ENCODE measurements at places on chromosomes 7 and 10. TPM values are rescaled to one million over a fixed set of nuclear protein-coding genes. Genes with fewer than 3 reads are reported as not detected.
A peak's percentile ranks its signal among the peaks of the same experiment; 100 is the strongest.

Gene ITGA8
- total RNA-seq: 22.5 TPM

Gene LIPN
- total RNA-seq: 0.19 TPM

Gene NEUROG3
- total RNA-seq: not detected

Gene SMO
- 10.1 TPM for total RNA-seq

Gene ITIH5
- 3.2 TPM for total RNA-seq

- no peaks in the 10 kb centered on the region for H3K27me3 ChIP-seq
- no peaks in the 10 kb centered on the region for H3K36me3 ChIP-seq
- H3K27ac ChIP-seq: peak overlapping the region; percentile 71
- H3K4me3 ChIP-seq: no peak overlapping the region
Observed at GRCh38 chr10:50552771-50553535, 70.8 kb downstream of the SGMS1 start.

DNA sequence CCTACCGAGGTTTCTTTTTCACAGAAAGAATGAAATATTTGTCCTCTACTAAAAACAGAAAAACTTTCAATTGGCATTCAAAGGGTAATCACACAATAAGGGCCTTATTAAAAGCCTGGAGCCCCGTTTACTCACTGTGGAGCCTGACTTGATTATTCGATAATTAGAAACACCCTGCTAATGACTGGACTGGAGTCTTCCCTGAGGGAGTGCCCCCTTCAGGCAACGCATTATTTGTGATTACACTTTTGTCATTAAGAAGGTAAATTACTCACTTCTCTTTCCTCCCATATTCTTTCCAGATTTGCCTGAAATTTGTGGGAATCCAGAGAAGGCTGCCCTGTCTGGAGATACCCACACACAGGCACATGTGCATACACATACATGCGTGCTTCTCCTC, 444.2 kb upstream of the NPVF start:
- H3K36me3 ChIP-seq: no peaks in the 10 kb centered on the region
- H3K27me3 ChIP-seq: no peaks in the 10 kb centered on the region
- no peak for DNase-seq
- peak overlapping the region; percentile 10 for H3K27ac ChIP-seq
- H3K4me3 ChIP-seq: no peak overlapping the region

- peak overlapping the region; percentile 91 for H3K27ac ChIP-seq
- DNase-seq: no peak
- H3K4me1 ChIP-seq: peaks cover 34% of the 10 kb centered on the region
- no peaks in the 10 kb centered on the region for H3K27me3 ChIP-seq
Observed at GRCh38 chr10:99711129-99711719, 20.7 kb downstream of the COX15 start.

- H3K4me1 ChIP-seq: no peaks in the 10 kb centered on the region
- H3K4me3 ChIP-seq: no peak overlapping the region
- no peak overlapping the region for H3K27ac ChIP-seq
- no peaks in the 10 kb centered on the region for H3K36me3 ChIP-seq
- DNase-seq: no peak
Observed at GRCh38 chr10:132100091-132100481, 34.3 kb downstream of the JAKMIP3 start.

GRCh38 chr10:124367414-124367813, 51.3 kb downstream of the OAT start:
- no peaks in the 10 kb centered on the region for H3K27me3 ChIP-seq
- DNase-seq: no peak
- peaks cover 6% of the 10 kb centered on the region for H3K4me1 ChIP-seq

DNA sequence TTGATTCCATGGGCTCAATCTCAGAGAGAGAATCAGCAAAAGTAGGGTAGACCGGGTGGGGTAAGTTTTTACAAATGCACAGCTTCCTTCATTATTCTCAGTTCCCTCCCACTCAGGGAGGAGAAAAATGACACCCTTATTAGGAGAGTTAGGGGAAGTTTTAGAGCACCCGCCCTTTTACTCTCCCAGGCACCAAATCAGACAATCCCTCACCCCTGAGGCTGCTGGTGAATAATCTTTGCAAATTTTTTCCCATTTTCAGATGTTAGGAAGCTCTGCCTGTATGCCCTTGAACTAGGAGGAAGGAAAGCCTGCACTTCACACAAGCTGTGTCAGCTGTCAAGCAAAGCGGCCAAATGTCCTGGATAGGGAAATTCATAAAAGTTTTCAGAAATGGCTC, 834.9 kb downstream of the GRID1 start:
- no peak overlapping the region for H3K4me3 ChIP-seq
- no peaks in the 10 kb centered on the region for H3K4me1 ChIP-seq
- H3K27me3 ChIP-seq: no peaks in the 10 kb centered on the region
- H3K27ac ChIP-seq: no peak overlapping the region
- no peaks in the 10 kb centered on the region for H3K36me3 ChIP-seq

- H3K4me3 ChIP-seq: no peak overlapping the region
- H3K27ac ChIP-seq: no peak overlapping the region
- no peaks in the 10 kb centered on the region for H3K36me3 ChIP-seq
- H3K27me3 ChIP-seq: no peaks in the 10 kb centered on the region
- DNase-seq: no peak
- peaks cover 3% of the 10 kb centered on the region for H3K4me1 ChIP-seq
Observed at GRCh38 chr7:158494162-158494586, 93.4 kb downstream of the PTPRN2 start.

- H3K27me3 ChIP-seq: peaks cover 15% of the 10 kb centered on the region
- H3K27ac ChIP-seq: no peak overlapping the region
- H3K4me1 ChIP-seq: no peaks in the 10 kb centered on the region
- DNase-seq: no peak
Observed at GRCh38 chr10:1475771-1476454, 261.4 kb downstream of the ADARB2 start.

GRCh38 chr7:27527348-27527714, 135.4 kb downstream of the HIBADH start:
- DNase-seq: no peak
- H3K4me3 ChIP-seq: no peak overlapping the region
- no peaks in the 10 kb centered on the region for H3K36me3 ChIP-seq
- H3K27me3 ChIP-seq: no peaks in the 10 kb centered on the region
- no peak overlapping the region for H3K27ac ChIP-seq

DNA sequence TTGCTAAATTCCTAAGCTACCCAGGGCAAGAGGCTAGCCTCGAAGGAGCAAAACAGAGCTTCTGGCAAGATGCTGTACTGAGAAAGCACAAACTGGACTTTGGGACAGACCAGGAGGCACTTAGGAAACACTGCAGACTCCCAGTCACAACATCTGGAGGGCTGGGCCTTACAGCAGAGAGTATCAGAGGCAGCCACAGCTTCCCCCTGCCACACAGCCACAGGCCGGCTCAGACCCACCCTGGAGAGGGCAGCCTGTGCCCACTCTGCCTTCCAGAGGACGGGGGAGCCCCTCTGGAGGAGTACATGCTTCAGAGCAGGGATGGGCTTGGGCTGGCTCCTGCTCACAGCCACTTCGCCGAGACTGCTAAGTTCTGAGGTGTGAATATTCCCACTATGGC, 17.4 kb downstream of the ESYT2 start:
- peaks cover 35% of the 10 kb centered on the region for H3K4me1 ChIP-seq
- H3K27me3 ChIP-seq: no peaks in the 10 kb centered on the region
- no peak overlapping the region for H3K4me3 ChIP-seq
- no peaks in the 10 kb centered on the region for H3K36me3 ChIP-seq

DNA sequence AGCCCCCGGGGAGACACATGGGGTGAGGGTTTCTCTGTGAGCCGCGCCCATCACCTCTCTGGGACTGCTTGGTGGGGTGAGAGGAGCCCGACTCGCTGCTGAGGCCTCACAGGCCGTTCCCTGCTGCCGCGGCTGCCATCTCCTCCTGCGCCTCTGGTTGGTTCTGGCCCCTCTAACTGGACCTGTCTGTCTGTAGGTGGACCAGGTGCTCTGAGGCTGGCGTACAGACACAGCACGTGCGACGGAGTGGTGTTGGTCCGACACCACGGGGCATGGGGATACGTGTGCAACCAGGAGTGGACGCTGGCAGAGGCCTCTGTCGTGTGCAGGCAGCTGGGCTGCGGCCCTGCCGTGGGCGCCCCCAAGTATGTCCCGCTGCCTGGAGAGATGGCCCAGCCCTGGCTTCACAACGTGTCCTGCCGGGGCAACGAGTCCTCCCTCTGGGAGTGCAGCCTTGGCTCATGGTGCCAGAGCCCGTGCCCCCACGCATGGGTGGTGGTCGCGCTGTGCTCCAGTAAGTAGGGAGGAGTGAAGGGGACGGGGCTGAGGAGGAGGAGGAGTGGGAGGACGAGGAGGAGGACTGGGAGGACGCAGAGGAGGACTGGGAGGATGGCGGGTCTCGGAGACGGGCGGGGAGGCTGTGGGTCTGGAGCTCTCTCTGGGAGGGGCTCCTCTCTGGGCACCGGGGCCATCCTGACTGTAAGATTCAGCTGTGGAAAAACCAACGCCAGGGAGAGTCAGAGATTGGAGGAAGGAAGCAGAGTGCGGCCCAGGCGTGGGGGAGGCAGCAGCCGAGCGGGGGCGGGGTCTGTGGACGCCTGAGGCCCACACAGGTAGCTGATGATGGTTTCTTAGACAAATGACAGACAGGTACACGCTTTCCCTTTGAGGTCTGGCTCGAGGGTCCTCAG, 2.6 kb downstream of the SCART1 start:
- H3K4me3 ChIP-seq: no peak overlapping the region
- peaks cover 5% of the 10 kb centered on the region for H3K36me3 ChIP-seq
- DNase-seq: no peak
- H3K4me1 ChIP-seq: no peaks in the 10 kb centered on the region
- no peaks in the 10 kb centered on the region for H3K27me3 ChIP-seq

GRCh38 chr10:19595212-19595845, 220.9 kb upstream of the PLXDC2 start:
- no peak overlapping the region for H3K27ac ChIP-seq
- H3K4me3 ChIP-seq: no peak overlapping the region
- no peaks in the 10 kb centered on the region for H3K36me3 ChIP-seq
- H3K27me3 ChIP-seq: no peaks in the 10 kb centered on the region
- H3K4me1 ChIP-seq: no peaks in the 10 kb centered on the region

- H3K4me1 ChIP-seq: no peaks in the 10 kb centered on the region
- H3K27me3 ChIP-seq: no peaks in the 10 kb centered on the region
- DNase-seq: no peak
- H3K27ac ChIP-seq: no peak overlapping the region
- no peak overlapping the region for H3K4me3 ChIP-seq
Observed at GRCh38 chr7:78296644-78297371, 498.2 kb downstream of the PHTF2 start.

GRCh38 chr10:35607475-35608327, 2.6 kb downstream of the GJD4 start:
- H3K27me3 ChIP-seq: peaks cover 97% of the 10 kb centered on the region
- peaks cover 5% of the 10 kb centered on the region for H3K4me1 ChIP-seq
- no peak for DNase-seq
- peak overlapping the region; percentile 61 for H3K4me3 ChIP-seq
- H3K36me3 ChIP-seq: no peaks in the 10 kb centered on the region

DNA sequence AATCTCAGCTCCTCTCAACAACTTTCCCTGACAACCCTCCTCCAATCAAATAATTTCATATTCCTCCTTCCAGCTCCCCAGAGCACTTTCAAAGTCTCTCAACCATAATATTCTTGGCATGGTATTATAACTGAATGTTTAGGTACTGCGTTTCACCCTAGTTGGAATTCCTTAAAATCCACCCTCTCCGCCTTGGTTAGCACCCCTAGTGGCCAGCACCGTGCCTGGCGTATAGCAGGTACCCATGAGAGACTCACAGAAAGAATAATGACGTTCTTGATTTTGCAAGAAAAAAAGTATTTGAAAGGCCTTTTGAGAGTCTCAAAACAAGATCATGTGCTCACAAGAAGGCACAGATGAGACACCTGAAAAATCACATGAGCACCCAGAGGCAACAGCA, 50.9 kb downstream of the GLI3 start:
- no peaks in the 10 kb centered on the region for H3K36me3 ChIP-seq
- DNase-seq: no peak
- no peak overlapping the region for H3K27ac ChIP-seq
- H3K27me3 ChIP-seq: no peaks in the 10 kb centered on the region
- H3K4me1 ChIP-seq: no peaks in the 10 kb centered on the region
